ENCODE measurements at places on chromosomes 4 and X. TPM values are rescaled to one million over a fixed set of nuclear protein-coding genes. Genes with fewer than 3 reads are reported as not detected.

- ATAC-seq = no peak
Measured at GRCh38 chr4:178665916-178666315, 1223.7 kb upstream of the AGA start.

DNA sequence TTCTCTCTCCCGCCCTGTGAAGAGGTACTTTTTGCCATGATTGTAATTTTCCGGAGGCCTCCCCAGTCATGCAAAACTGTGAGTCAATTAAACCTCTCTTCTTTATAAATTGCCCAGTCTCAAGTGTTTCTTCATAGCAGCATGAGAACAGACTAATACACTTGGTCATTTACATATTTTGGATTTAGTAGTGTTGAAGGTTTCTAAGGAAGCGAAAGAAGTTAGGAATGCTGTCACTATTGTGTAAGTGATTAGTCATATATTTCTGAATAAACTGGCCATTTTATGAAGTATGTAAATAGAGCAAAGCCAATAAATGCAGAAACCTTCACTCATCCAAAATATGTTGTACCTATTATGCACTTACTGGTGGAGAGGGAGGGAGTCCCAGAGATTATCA is 34.4 kb upstream of the GK2 start:
- no peak for ATAC-seq

GRCh38 chr4:137032222-137032621 is 500.1 kb downstream of the PCDH18 start:
- ATAC-seq = no peak

The HCCS gene
- total RNA-seq = 29.8 TPM

- ATAC-seq = no peak
Measured at GRCh38 chr4:20311856-20312255, 60.2 kb downstream of the SLIT2 start.

GRCh38 chr4:17030543-17030942 is 132.1 kb upstream of the LDB2 start:
- no peak for ATAC-seq

DNA sequence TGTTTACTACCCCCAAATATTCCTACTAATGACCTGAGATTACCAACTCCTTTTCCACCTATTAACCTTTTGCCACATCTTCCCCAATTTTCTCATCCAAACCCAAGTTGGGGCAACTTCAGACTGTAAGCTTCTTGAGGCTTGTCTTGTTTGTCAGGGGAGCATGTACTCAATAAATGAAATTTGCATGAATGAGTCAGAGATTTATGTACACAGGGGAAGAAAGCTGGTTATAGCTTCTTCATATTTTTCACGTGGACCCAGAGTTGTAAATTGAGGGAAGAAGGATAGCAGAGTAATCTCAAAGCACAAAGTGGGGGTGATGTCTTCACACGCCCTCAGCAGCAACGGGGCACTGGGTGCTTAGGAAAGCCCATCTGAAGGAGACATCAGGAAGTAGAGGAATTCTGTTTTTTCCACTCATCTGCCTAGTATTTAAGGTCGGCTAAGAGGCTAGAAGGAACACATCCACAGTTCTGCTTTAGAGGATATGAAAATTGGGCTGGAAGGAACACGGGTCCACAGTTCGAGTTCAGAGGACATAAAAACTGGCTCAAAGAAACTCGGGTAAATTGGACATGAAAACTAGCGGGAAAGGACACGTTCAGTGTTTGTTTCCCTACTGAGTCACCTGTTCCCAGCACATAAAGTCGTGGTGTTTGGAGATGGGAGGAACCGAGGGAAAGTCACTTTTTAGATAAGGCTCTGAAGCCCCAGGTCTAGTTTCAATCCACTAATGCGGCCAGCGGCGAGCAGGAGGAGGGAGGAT is 696 bp upstream of the CA5B start:
- ATAC-seq = no peak

The PSAPL1 gene
- not detected for total RNA-seq

GRCh38 chr4:140743194-140743931 is 12.8 kb downstream of the TBC1D9 start:
- ATAC-seq = no peak

GRCh38 chr4:183905593-183906488 is 734 bp downstream of the STOX2 start:
- no peak for ATAC-seq

DNA sequence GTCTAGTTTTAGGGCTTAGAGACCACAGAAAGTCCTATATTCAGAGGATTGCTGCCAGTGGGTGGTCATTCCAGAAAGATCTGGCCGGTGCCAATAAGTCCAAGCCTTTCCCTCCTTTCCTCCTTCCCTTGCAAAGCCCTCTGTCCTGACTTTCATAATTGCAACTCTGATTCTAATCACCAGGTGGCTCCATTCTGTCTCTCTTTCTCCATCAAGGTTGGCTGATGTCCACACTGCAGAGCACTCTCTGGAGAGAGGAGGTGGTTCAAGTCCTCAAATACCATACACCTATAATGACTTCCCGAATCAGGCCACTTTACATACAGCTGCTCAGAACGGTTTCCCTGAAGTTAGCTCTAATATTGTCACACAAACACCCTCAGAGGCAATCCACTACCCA is 22.4 kb upstream of the ARMCX4 start:
- no peak for ATAC-seq

- no peak for ATAC-seq
Measured at GRCh38 chr4:175891851-175892250, 79.8 kb upstream of the GPM6A start.

- no peak for ATAC-seq
Measured at GRCh38 chr4:119011607-119011988, 122.9 kb downstream of the SYNPO2 start.

The CDKL2 gene
- 2.4 TPM for total RNA-seq

- ATAC-seq = no peak
Measured at GRCh38 chrX:34586346-34586911, 70.7 kb downstream of the TMEM47 start.

- no peak for ATAC-seq
Measured at GRCh38 chr4:10321931-10322330, 135.3 kb downstream of the ZNF518B start.

- ATAC-seq = no peak
Measured at GRCh38 chr4:34170946-34171345, 2073.4 kb downstream of the ARAP2 start.

All from activated T-helper 17 cell treated with anti-CD3 and anti-CD28 coated beads, Interleukin-2, amount 50 U/mL, for 72 hours (primary cell).